ENCODE measurements at places on chromosomes 7 and 10.

GRCh38 chr10:130254243-130254642, 118.1 kb downstream of the GLRX3 start:
- DNase-seq: no peak

DNA sequence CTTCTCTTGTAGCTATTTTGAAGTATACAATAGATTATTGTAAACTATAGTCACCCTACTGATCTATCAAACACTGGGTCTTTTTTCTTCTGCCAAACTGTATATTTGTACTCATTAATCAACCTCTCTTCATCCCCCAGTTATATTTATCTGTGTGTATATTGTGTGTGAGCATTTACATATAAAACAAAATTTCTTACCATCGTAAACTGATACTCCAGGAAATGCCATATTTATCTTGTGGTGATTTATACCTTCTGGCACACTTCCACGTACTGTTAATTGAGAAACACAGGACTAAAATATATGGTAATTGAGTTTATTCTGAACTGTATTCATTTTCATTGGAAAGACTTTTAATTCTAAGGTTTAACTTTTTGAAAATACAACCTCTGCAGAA, 18.9 kb downstream of the ANLN start:
- DNase-seq: no peak

DNA sequence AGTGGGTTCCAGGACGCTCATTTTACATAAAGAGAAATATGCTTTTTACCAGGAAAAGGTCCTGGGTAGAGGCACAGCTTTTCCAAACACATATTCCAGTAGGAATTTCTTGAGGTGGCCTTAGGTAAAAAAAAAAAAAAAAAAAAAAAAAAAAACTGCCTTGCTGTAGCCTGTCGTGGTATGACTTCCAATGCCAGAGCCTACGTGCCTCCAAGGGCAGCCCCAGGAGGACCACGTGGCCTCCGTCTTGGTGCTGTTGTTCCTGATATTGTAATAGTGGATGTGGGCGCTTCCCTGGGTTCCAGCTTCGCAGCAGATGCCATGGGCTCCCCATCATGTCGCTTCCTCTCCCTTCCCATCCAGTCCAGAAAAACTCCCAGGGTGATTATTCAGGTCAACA, 49.3 kb downstream of the PRKAG2 start:
- no peak for DNase-seq

GRCh38 chr7:15684871-15685270, 1.6 kb downstream of the MEOX2 start:
- DNase-seq: no peak

GRCh38 chr7:295155-296154, 5.5 kb downstream of the FOXL3 start:
- DNase-seq: no peak

DNA sequence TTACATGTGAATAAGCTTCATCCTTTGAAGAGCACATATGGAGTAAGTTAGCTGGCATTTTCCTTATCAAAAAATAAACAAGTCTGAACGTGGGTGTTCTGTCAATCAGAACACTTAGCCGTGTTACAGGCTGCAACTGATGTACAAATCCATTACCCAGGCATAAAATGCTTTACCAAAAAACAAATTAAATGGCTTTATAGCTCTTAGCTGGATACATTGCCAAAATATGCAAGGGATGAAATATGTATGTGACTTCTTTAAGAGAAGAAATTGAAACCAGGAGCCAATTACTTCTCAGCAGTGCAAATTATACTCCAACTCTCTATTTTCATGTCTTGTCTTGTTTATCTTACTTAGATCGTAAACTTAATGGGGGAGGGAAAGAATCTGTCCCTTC, 214.8 kb downstream of the DGKB start:
- no peak for DNase-seq

DNA sequence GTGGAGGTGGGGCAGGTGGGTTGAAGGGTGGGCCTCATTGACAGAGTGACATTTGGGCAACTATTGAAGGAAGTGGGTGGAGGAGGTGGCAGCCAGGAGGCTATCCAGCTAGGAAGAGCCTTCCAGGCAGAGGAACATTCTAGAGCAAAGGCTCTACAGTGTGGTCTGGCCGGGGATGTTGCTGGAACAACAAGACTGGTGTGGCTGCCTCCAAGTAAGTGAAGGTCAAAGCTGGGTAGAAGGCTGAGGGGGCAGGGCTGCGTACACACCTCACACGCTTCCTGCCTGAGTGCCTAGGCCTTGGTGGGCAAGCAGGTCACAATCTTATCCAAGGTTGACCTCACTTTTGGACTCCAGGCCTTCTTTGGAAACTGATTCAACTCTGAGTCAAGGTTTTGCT, 6.6 kb downstream of the CPA1 start:
- no peak for DNase-seq

DNA sequence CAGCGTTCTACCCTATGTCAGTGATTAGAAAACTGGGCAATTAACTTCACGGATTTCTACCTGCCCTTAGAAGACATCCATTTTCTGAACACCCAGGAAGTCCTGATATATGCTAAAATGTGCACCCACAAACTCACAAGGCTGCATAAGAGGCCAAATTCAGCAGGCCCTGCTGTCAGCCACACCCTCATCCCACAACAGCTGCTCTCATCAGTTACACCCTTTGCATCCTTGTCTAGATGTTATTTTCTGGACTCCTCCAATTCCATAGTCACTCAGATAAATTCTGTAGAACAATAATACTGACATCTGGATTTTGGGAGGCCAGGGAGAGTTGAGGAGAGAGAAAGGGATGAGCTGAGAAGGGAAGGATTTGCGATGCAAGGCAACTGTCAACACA, 208.9 kb downstream of the TAX1BP1 start:
- DNase-seq: no peak

- no peak for DNase-seq
Measured at GRCh38 chr7:94829987-94830386, 77.4 kb upstream of the PPP1R9A start.

GRCh38 chr7:36862771-36863261, 138.5 kb upstream of the AOAH start:
- no peak for DNase-seq

DNA sequence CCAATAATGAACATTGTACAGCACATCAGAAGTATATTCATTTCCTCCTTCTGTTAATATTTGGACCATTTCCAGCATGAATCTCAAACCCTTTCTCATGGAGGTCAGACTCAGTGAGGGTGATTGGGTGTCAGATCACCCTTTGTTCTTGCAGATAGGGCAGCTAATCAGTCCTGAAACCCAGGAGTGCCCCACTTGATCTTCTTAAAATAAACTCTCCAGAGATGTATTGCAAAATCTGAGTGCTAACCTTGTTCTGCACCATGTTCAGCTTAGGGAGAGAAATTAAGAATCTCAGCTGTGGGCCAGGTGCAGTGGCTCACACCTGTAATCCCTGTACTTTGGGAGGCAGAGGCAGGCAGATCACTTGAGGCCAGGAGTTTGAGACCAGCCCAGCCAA, 869.4 kb downstream of the TYW1 start:
- no peak for DNase-seq

- DNase-seq: no peak
Measured at GRCh38 chr10:119663866-119664698, 12.9 kb downstream of the BAG3 start.

- DNase-seq: no peak
Measured at GRCh38 chr7:155122831-155123230, 52.7 kb downstream of the HTR5A start.

- no peak for DNase-seq
Measured at GRCh38 chr10:101000915-101001658, 1.5 kb downstream of the LZTS2 start.

Data from activated CD8-positive, alpha-beta memory T cell treated with anti-CD3 and anti-CD28 coated beads for 4 hours (primary cell).